ENCODE measurements at places on chromosomes 16 and 17.

DNA sequence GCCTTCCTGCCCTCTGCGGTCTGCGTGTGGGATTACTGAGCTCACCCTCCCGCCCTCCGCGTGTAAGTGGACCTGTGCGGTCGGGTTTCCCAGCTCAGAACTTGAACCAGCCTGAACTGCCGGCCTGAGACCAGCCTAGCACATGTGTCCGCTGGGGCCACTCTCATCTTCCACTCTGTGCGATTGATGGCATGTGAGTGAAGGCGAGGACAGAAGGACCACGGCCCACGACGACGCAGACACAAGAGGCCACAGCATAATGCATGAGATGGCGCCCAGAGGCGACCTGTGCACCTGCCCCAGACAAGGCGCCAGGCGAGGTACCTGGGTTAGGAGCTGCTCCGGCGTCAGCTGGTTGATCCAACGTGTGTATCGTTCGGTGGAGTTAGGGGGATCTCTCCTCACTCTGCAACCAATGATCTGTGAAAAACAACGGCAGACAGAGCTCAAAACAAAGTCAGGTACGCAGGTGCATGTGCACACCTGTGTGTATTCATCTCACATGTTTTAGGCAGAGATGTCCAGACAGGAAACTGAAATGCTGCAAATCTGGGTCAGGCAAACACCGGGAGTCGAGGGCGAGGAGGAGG lies 74.5 kb upstream of the METRNL start:
- DNase-seq, result peak; percentile 55

DNA sequence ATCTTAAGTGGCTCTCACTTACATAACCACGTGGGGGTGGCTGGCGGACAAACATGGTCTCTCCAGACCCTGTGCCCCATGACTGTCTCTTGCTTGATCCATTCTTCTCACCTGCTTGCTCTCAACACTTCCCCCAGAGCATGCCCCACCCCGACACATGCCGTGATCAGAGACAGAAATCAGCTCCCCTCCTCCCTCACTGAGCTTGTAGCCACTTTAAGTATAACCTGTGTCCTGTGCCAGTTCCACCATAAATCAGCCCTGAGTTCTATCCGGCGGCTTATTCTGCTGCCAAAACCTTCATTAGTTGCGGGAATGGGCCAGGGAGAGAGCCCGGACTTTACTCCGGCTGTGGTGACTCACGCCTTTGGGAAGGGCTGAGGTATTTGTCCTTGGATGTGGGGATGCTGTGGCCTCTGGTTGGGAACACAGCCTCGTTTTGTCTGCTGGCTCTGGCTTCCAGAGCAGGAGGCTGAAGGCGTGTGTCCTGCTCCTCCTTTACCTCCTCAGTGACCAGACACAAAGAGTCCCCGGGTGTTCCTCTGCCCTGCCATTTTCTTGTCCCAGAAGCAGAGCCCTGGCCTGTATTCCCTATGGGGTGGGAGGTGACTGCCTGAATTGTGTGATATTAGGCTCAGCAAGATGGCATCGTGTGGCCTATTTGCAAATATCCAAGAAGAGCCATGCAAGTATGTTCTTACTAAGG lies 21.1 kb downstream of the ANKRD40 start:
- peak; percentile 93 for DNase-seq

DNA sequence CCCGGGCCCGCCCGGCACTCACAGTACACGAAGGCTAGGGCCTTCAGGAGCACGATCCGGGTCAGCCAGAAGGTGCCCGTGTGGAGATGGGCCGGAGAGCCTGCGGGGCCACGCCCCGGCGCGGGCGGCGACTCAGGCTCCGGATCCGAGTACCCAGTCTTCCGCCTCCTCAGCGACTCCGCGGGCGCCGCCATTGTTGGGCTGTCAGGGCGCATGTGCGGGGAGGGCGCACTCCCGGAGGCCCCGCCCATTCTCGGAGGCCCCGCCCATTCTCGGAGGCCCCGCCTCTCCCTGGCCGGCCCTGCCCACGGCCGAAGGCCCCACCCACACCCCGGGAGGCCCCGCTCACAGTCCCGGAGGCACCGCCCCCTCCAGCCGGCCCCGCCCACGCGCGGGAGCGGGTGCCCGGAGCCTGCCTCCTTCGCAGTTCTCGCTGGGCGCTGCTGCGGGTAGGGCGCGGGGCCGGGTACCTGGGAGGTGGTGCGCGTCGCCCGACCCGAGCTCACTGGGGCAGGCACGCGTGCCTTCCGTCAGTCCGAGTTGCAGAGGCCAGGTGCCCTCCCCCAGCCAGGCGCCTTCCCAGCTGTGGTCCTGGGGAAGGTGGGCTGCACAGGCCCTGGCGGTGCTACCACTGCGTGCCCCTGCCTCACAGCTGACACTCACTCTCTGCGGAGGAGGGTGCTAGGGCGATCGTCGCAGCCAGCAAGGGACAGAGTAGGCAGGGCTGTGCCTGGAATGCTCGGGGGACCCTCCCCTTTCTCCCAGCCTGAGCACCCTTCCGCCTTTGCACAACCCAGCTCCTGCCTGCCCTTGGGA lies at the start of gene LMF1:
LMF1 (minus strand) TSS at position 219 of the 816 bp plus-strand sequence; CDS start at position 215, 4 bp downstream.
- peak; percentile 96 for DNase-seq

GRCh38 chr16:49048557-49048956 lies 233.1 kb downstream of the CBLN1 start:
- DNase-seq, result peak; percentile 89

GRCh38 chr16:19831678-19832077 lies 53.0 kb downstream of the GPRC5B start:
- DNase-seq, result no peak
